ENCODE measurements at places on chromosomes 2 and 18.

DNA sequence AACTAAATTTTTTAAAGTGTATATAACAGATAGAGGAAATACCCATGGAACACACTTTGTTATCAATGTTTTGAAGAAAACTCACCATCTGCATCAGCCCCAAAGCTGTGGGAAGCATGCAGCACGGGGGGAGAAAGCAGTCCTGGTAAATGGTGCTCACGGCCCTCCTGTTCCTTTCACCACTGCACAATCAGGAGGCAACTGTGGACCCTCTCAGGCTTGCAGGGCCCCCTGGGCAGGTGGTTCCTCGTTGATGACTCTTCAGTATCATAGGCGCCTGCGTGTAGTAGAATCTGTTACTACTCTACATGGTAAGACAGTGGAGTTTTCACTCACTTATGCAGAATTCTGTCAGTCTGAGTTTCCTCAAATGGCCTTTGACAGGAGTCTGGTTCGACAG lies 4.9 kb upstream of the CNDP1 start:
- no peak overlapping the region for H3K4me3 ChIP-seq
- DNase-seq = no peak
- H3K36me3 ChIP-seq = no peaks in the 10 kb centered on the region

DNA sequence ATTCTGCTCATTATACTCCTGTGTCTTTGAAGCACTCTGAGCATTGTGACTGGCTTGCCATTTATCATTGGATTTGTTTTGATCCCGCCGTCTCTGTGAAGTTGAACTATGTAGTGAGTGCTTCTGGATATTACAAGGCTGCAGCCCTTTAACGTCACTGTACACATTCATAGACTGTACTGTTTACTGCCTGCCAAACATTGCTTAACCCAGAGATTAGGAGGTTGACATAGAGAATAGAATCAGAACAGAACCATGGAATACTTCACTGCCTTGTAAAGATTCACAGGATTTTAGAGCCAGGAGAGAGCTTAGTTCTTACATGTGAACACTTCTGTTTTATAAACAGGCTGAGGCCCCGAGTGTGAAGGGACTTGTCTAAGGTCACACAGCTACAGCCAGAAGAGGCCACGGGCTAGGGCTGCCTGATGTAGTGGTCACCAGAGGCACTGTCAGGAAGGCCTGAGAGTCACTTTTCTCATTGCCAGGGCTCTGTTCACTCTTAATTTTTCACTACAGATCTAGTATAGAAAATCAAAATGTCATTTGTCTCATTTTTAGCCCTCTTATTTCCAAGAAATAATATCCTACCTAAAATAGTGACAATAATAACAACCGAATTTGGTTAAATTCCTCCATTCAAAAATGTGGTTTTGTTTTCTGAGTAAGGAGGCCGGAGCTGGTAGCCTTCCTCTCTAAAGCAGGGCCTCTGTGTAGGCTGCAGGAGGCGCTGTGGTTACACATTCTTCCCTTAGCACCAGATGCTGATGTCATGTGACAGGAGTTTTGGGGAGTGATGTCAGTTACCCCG lies 87.9 kb downstream of the UGGT1 start:
- H3K27me3 ChIP-seq = no peaks in the 10 kb centered on the region
- no peaks in the 10 kb centered on the region for H3K4me1 ChIP-seq
- no peak overlapping the region for H3K27ac ChIP-seq
- DNase-seq = peak; percentile 7
- H3K4me3 ChIP-seq = no peak overlapping the region
- peaks cover 93% of the 10 kb centered on the region for H3K36me3 ChIP-seq

GRCh38 chr18:49172246-49172645 lies 221.5 kb upstream of the SMAD7 start:
- DNase-seq = no peak
- H3K4me1 ChIP-seq = peaks cover 6% of the 10 kb centered on the region
- H3K27me3 ChIP-seq = no peaks in the 10 kb centered on the region

DNA sequence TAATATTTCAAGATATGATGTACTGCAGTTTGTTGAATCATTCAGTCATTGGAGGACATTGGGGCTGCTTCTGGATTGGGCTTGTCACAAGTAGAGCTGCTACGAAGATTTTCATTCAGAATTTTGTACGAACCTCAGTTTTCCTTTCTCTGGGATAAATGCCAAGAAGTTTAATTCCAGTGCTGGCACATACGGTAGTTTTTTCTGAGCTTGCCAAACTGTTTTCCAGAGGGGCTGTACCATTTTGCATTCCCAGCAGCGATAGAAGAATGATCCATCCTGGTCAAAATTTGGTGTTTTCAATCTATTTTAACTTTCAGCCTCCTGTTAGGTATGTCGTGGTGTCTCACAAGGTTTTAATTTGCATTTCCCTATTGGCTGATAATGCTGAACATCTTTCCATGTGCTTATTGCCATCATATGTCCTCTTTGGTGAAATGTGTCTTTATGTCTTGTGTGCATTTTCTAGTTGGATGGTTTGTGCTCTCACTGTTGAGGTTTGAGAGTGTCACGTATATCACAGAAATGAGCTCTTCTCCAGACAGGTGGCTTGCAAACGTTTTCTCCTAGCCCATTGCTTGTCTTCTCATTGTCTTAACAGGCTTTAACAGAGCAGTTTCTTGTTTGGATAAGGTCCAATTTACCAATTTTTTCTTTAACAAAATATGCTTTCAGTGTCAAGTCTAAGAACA lies 612.6 kb downstream of the GALR1 start:
- no peaks in the 10 kb centered on the region for H3K27me3 ChIP-seq
- H3K27ac ChIP-seq = no peak overlapping the region
- H3K36me3 ChIP-seq = no peaks in the 10 kb centered on the region
- no peak overlapping the region for H3K4me3 ChIP-seq
- no peak for DNase-seq

GRCh38 chr2:180846756-180847472 lies 133.5 kb upstream of the UBE2E3 start:
- no peaks in the 10 kb centered on the region for H3K4me1 ChIP-seq
- no peaks in the 10 kb centered on the region for H3K36me3 ChIP-seq
- H3K27ac ChIP-seq = no peak overlapping the region

- H3K27ac ChIP-seq = no peak overlapping the region
- peaks cover 20% of the 10 kb centered on the region for H3K36me3 ChIP-seq
- no peaks in the 10 kb centered on the region for H3K27me3 ChIP-seq
- no peak overlapping the region for H3K4me3 ChIP-seq
- DNase-seq = no peak
Measured at GRCh38 chr2:3493615-3494007, 25.7 kb downstream of the ADI1 start.

DNA sequence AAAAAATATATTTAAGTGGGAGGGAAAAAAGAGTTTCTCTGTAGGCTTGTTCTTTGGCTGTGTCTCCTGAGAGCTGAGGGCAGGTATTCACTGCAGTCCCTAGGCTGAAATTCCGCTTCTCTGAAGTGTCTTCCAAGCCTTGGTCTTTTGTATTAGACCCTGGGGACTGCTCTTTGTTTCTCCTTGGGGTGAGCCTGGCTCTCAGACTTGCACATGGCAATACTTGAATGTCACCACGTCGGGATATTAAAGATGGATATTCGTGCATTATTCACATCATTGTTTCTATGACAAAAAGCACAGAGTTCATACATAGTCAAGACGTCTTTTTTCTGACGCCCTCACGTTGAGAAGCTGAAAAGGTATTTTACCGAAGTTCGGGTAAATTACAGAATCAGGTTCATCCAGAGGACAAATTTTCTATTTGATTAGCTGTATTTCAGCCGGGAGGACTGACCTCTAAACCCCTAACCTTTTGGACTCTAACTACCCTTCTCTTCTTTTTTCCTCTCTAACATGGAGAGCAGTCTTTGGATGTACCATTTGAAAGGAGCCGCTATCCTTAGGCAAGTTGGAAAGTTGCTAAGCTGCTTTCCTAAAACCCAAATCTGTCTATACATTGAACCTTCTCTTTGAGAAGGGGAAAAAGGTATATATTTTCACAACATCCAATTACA lies 2.4 kb upstream of the HOXD3 start:
- no peak overlapping the region for H3K27ac ChIP-seq
- no peak for DNase-seq
- H3K27me3 ChIP-seq = peaks cover 69% of the 10 kb centered on the region
- peaks cover 18% of the 10 kb centered on the region for H3K4me1 ChIP-seq
- H3K36me3 ChIP-seq = no peaks in the 10 kb centered on the region
- H3K4me3 ChIP-seq = no peak overlapping the region

GRCh38 chr18:13221869-13222855 lies 3.6 kb downstream of the LDLRAD4 start:
- H3K4me1 ChIP-seq = peaks cover 17% of the 10 kb centered on the region
- DNase-seq = no peak
- H3K4me3 ChIP-seq = no peak overlapping the region
- no peak overlapping the region for H3K27ac ChIP-seq
- no peaks in the 10 kb centered on the region for H3K36me3 ChIP-seq

DNA sequence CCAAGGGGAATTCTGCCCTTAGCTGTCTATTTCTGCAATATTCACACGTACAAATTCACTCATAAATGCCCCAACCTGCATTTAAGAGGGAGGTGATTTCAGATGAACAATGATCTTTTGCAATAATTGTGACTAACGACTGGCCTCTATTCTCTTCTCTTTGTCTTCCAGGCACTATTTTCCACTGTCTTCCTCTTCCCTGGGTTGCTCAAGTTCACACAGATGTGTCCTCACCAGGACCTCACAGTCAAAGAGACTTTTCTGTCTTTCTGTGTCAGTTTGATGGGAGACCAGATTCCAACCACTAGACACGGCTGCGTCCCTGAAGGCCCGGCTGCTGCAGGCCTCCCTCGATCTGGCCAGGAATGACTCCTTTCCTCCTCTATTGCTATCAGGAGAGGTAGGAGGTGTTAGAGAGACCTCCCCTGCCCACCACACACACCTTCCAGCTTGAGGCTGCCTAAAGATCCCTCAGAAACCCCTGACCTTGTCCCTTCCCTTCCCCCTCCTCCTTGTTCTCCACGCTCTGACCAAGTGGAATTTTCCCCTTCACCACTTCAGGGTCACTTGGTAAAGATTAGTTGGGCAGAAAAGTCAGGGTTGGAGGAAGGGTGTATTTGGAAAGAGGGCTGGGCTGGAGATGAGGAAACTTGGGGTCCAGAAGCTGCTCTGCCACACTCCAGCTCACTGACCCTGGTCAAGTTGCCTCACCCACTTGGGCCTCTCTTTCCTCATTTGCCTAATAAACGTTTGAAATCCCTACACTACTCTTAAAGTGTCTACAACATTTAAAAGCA lies 109.2 kb upstream of the COPS8 start:
- no peak overlapping the region for H3K4me3 ChIP-seq
- no peak overlapping the region for H3K27ac ChIP-seq
- no peaks in the 10 kb centered on the region for H3K27me3 ChIP-seq
- DNase-seq = no peak

DNA sequence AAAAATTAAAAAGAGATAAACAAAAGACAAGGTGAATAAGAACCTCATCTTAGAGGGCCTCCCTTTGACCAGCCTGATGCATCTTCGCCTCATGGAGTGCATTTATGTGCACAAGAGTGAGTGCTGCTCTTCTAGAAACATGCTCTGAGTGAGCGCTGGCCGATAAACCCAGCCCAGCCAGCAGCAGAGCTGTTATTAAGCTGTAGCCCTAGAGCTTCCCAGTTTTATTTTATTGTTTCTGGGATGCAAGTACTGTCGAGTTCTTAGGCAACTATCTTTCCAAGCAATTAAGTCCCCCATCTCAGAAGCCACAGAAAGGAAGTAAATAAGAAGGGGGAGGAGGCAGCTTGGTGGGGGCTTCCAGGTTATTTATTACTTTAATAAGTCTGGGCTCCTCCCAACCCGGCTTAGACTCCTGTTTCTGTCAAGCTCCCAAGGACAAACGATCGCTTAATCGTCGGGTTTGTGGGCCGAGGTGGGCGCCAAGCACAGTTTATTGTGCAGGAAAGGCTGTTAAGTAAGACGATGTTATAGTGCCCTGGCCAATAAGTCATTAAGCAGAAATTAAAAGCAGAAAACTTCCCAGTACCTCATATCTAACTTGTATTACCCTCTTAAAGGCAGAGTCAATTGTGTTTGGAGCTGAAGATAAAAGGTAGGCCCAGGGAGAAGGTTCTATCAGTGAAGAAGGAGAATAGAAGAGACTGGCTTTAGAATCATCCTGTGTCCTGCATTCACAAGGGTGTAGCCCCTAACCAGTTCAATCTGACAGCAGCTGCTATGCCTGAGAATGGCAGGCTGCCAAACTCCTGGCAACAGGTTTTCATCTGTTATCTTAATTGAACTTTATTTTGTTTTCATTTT lies 176.3 kb downstream of the PIK3C3 start:
- H3K4me1 ChIP-seq = no peaks in the 10 kb centered on the region
- no peaks in the 10 kb centered on the region for H3K36me3 ChIP-seq
- H3K27ac ChIP-seq = no peak overlapping the region
- no peak for DNase-seq

GRCh38 chr2:30346471-30347169 lies 100.4 kb upstream of the LCLAT1 start:
- no peak overlapping the region for H3K27ac ChIP-seq
- DNase-seq = no peak
- no peak overlapping the region for H3K4me3 ChIP-seq

GRCh38 chr2:196902828-196903227 lies 23.7 kb downstream of the PGAP1 start:
- no peak overlapping the region for H3K4me3 ChIP-seq
- H3K36me3 ChIP-seq = peaks cover 5% of the 10 kb centered on the region
- DNase-seq = no peak
- H3K4me1 ChIP-seq = no peaks in the 10 kb centered on the region
- no peaks in the 10 kb centered on the region for H3K27me3 ChIP-seq

All from CD4-positive, alpha-beta T cell (primary cell).